ENCODE measurements at places on chromosomes 4 and X.

GRCh38 chrX:124395145-124395880 is 49.0 kb downstream of the SH2D1A start:
- DNase-seq, result no peak

DNA sequence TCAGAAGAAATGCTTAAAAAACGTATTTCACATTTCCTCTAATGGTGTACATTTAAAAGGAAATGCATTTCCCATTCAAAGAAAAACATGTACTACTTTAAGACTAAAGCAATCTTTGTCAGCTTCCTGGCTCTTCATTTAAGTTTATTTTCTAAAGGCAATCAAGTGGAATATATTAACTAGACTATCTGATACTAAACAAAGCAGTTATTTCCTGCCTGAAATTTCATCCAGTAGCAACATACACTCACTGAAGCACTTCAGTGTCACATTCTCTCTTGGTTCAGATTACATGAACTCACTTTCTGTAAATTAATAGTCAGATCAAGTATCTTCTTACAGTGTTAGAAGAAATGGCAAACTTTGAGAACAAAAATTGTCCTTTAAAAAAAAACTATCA is 42.5 kb downstream of the LRBA start:
- no peak for DNase-seq

GRCh38 chr4:118931786-118932185 is 43.1 kb downstream of the SYNPO2 start:
- DNase-seq, result peak; percentile 70

DNA sequence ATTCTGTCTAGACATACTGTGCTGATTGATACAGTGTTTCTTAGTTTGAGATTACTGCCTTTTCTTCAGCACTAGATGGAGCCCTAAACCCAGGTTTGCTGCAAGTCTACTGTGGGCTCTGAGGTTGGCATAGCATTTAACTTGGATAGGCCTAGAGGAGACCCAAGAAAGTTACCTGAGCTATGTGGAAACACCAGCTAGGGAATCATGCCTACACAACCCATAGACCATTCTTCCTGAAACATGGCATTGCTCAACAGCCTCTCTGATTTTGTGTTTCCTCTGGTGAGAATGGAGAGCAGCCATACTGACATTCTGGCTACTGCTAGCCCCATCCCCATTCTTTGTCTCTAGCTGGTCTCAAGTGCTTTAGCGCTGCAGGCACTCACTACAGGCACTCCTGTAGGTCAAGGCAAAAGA is 287.7 kb upstream of the PCDH18 start:
- peak; percentile 58 for DNase-seq

DNA sequence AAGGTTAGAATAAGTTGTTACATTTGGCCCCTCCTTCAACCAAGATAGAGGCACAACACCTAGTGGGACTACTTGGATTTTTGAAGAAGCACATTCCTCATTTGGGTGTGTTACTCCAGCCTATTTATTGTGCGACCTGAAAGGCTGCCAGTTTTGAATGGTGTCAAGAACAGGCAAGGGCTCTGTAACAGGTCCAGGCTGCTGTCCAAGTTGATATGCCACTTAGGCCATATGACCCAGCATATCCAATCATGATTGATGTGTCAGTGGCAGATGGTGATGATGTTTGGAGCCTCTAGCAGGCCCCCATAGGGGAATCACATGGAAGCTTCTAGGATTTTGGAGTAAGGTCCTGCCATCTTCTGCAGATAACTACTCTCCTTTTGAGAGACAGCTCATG is 35.5 kb upstream of the UGT2B4 start:
- no peak for DNase-seq
